Aorta (tissue), 5 donors: ENCODE measurements at places on chromosomes 5 and 9.
A peak's percentile ranks its signal among the peaks of the same experiment; 100 is the strongest.

DNA sequence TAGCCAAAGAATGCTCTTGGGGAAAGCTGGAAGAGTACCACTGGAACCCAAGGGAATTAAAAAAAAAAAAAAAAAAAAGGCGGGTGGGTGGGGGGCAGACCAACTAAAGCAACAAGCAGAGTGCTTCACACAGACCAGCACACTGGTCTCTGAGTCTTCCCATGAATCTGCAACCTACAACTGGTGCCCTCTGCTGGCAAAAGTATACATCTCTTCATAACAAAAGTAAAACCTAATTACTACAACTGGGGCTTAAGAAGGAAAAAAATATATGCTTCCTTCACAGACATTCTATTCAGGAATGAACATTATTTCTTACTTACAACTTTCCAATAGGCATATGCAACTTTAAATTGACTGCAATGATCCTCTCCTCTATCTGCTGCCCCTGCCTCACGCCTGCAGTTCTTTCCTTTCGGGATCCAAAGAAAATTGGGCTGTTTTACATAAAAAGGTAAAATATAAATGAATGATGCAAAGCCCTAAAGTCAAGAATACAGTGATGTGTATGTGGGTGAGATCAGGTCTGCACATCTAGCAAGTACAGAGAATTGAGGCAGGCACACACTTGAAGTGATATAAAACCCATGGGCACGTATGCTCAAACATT lies 7.2 kb upstream of the KLHL3 start:
- DNase-seq, result no peak

DNA sequence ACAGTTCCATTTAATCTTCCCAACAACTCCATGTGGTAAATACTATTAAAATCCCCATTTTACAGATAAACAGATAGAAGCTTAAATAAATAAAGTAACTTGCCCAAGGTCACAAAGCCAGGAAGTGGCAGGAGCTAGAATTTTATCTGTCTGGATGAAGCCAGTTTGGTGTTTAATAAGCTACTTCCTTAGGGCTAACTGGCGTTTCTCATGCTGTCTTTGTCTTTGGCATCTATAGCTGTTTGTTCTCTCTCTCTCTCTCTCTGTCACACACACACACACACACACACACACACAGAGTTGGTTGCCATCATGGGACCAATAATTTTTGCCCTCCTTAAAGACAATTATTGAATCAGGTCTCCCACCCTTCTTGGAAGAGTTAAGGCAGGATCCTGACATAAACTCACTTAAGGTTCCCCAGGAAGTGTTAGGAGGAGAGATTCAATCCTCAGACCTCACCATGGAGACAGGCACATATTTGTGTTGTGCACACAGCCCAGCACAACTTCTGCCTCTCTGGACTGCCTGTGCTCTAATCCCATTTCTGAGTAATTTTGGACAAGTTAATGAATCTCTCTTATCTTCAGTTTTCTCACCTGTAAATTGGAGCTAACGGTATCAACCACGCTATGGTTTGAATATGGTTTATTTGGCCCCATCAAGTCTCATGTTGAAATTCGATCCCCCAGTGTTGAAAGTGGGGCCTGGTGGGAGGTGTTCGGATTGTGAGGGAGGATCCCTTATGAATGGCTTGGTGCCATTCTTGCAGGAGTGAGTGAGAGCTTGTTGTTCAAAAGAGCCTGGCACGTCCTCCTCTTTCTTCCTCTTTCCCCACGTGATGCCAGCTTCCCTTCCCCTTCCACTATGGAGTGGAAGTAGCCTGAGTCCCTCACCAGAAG lies 8.3 kb upstream of the ADRA1B start:
- DNase-seq, result no peak

DNA sequence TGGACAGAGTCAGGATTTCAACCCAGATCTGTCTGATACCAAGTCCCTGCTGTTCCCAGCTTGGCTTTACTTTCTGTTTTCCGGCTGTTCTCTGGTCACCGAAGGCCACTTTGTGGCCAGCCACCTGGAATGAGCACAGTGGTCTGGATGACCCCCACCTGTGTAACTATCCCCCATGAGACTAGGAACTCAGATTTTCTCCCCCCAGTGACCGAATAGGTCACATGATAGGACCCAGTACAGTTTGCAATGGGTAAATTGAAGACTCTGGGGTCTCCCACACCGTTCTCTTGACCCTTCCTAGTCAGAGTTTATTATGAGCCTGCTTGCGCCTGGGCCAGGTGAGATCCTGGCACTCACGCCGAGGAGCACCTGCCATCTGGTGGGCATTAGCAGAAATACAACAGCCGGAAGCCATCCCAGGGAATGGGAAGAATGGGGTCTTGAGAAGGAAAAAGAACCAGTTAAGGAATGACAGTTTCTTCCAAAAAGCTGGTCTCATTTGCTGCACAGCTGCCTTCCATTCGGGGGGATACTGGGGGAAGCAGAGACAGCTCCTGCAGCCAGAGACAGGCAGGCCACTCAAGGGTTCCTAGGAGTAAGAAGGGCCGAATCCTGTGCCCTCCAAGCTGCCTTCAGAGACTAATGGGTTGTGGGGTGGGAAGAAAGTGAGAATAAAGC lies 7.1 kb downstream of the PHYHD1 start:
- DNase-seq, result no peak

- DNase-seq, result no peak
These were observed 39.3 kb upstream of the ADRA1B start for GRCh38 chr5:159877016-159877415.

GRCh38 chr5:121503111-121503840 lies 348.4 kb upstream of the FTMT start:
- DNase-seq, result peak; percentile 40

- DNase-seq, result no peak
These were observed 341.4 kb upstream of the EDIL3 start for GRCh38 chr5:84725946-84726570.

DNA sequence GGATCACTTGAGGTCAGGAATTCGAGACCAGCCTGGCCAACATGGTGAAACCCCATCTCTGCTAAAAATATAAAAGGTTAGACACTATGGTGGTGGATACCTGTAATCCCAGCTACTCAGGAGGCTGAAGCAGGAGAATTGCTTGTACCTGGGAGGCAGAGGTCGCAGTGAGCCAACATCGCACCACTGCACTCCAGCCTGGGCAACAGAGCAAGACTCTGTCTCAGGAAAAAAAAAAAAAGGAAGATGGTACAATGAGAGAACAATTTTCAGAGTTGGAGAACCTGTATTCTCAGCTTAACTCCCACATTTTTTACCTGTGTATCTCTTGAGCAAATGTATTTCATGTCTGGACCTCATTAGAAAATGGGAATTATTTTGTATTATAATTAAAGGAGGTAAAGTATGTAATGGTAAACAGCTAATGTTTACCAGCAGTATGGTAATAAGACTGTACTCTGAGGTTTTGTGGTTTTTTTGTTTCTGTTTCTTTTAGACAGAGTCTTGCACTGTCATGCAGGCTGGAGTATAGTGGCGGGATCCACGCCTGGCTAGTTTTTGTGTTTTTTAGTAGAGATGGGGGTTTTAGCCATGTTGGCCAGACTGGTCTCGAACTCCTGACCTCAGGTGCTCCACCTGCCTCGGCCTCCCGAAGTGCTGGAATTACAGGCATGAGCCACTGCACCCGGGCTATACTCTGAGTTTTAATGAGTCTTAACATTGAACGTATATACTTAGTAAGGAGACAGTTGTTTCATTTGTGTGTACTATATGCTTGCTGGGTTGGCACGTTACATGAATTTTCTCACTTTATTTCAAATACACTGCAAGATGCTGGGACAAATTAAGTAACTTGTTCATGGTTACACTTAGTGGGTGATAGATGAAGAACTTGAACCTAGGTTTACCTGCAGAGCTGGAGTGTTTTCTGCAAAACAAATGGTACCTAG lies 16.2 kb downstream of the UHRF2 start:
- no peak for DNase-seq

GRCh38 chr5:156835905-156836304 lies 14.2 kb upstream of the PPP1R2B start:
- DNase-seq, result no peak

DNA sequence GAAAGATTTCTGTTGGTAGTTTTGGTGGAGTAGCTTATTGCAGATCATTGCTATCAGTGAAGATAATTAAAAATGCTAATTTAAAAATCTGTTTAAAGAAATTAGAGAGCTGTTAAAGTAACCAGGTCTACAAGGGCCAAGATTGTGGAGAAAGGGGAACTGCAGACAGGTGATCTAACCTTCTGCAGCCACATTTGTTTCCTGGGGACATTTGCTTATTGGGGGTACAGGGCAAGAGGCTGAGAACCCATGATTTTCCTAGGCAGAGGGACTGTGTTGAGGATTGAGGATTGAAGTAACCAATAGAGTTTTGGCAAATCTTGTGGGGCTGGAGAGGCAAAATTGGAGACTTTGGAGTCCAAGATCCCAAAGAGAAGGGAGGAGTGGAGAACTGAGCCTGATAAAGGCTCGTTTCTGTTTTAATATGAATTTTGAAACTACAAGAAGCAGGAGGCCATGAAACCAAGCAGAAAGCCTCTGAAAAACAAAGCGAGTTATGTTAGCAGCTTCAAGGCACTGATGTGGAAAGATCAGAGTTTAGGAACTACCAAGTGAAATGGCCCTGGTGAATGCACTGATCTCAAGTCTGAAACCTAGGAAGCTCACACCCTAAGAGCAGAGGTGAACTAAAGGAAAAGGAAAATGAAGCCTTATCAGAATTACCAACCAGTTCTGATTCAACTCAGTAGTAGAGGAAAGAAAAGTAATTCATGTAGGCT lies 219.8 kb upstream of the C9orf72 start:
- no peak for DNase-seq

GRCh38 chr5:127757576-127757975 lies 54.4 kb downstream of the CCDC192 start:
- DNase-seq, result no peak

DNA sequence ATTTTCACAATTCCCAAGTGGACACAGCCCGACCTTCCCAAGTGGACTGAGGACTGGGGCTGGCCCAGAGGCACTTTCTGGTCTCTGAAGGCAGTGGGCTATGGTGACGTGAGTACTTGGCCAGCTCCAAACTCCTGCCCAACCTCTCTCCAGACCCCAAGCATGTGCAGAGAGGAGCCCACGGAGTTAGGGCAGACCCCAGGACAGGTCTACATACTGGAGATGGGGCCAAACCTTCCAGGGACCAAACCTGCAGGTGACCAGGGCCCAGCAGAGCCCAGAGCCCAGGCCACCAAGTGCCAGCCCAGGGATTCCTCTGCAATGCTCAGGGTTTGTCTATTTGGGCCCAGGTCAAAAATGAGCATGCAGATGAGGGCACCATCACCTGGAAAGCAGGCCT lies 15.3 kb downstream of the BRD3 start:
- peak; percentile 11 for DNase-seq

- DNase-seq, result no peak
These were observed 208.5 kb downstream of the FSTL4 start for GRCh38 chr5:133403741-133404364.

- no peak for DNase-seq
These were observed 967.5 kb downstream of the NR2F1-AS1 start for GRCh38 chr5:92613546-92613945.

DNA sequence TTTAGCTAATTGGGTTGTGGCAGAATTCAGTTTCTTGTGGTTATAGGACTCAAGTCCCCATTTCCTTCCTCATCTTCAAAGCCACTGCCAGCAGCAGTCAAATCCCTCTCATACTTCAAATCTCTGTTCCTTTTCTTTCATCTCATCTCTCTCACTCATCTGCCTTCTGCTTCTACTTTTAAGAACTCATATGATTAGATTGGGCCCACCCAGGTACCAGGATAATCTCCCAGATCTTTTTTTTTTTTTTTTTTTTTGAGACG lies 8.0 kb upstream of the REEP5 start:
- DNase-seq, result no peak

- DNase-seq, result peak; percentile 82
These were observed 24.4 kb downstream of the SLC6A7 start for GRCh38 chr5:150214289-150214688.

GRCh38 chr9:110278080-110278707 lies 21.9 kb upstream of the TXN start:
- DNase-seq, result no peak

- DNase-seq, result no peak
These were observed 6.9 kb downstream of the SUSD1 start for GRCh38 chr9:112168197-112168596.

- no peak for DNase-seq
These were observed 19.7 kb downstream of the RIOK2 start for GRCh38 chr5:97163360-97163764.

GRCh38 chr5:10987925-10988504 lies 227.0 kb upstream of the DAP start:
- DNase-seq, result peak; percentile 52

DNA sequence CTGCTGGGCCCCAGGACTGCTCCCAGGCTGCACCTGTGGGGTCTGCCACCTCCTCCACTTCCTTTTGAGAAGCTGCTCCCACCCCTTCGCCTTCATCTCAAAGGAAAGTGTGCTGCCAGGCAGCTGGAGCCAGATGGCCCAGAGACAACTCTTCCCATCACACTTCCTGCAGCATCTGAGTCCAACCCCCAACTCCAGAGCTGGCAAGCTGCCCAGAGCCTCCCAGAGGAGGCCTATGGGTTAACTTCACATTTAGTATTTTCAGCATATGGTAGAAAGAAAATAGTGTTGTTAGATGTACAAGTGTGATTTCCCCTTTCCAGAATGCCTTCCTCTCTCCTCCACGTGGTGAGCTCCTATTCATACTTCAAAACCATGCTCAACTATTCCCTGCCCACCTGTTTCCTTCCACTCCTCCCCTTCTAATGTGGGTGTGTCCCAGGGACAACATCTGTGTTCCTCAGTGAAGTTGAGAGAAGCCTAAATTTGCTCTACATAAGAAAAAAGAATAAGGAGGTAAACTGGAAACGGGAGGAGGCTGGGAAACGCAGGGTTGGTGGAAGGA lies 38.6 kb upstream of the KCNMB1 start:
- DNase-seq, result no peak

DNA sequence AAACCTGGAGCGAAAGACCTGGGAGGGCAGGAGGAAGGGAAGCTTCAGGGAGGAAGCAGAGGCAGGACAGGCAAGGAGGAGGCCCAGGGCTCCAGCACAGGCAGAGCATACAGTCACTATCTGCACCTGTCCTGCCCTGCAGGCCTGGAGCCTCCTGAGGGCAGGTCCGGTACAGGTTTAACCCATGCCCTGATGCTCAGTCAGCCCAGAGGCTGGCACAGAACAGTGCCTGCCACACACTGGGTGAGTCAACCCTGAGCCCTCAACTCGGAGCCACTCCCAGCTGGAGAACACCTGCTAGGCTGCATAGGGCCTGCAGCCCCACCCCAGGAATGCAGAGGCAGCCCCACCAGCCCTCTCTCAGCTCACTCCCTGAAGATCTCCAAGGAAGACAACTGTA lies 161.5 kb upstream of the PHYKPL start:
- DNase-seq, result peak; percentile 32

DNA sequence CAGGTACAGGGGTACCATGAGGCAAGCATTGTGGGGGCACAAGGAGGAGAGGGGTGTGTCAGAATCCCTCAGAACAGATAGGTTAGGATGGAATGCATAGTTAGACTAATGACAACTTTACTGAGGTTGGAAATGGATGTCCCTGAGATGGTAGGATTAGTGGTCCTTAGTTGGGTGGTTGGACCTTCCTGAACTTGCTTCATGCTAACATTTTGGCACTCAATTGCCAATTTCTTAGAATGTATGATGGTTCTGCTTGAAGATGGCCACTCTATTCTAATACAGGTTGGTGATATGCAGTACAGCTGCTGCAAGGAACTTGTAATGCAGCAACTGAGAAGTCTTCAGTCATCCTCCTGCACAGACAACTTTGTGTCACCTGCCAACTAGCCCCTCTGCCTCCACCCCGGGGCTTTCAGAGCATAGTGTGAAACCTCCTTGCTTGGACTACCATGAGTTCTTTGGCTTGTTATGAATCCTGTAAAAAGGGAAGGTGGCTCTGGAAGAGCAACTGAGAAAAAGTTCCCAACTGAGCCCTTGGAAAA lies 5.4 kb downstream of the CCNI2 start:
- DNase-seq, result no peak

GRCh38 chr5:41785061-41785460 lies 85.2 kb downstream of the OXCT1 start:
- DNase-seq, result no peak
